ENCODE measurements at places on chromosomes 13 and 19. TPM values are rescaled to one million over a fixed set of nuclear protein-coding genes. Genes with fewer than 3 reads are reported as not detected.

S1PR5 gene
- not detected for total RNA-seq

NLRP5 gene
- total RNA-seq = not detected

PTH2 gene
- total RNA-seq = not detected

RNF17 gene
- total RNA-seq = not detected
